Fibroblast of lung (primary cell): ENCODE measurements at places on chromosomes 2 and 18. TPM values are rescaled to one million over a fixed set of nuclear protein-coding genes. Genes with fewer than 3 reads are reported as not detected.

DNA sequence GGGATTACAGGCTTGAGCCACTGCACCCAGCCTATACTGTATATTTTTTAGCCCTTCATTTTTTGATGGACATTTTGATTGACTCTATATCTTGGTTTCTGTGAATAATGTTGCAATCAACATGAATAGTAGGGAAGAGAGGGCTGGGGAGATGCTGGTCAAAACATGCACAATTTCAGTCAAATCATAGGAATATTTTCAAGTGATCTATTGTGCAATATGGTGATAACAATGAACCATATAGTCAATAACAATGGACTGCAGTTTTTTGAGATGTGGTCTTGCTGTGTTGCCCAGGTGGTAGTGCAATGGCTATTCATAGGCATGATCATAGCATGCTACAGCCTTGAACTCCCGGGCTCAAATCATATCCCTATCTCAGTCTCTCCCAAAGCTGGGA lies 264.7 kb upstream of the TMEFF2 start:
- H3K36me3 ChIP-seq = no peaks in the 10 kb centered on the region
- H3K27ac ChIP-seq = no peak overlapping the region
- H3K4me1 ChIP-seq = no peaks in the 10 kb centered on the region

- H3K36me3 ChIP-seq = no peaks in the 10 kb centered on the region
- H3K4me3 ChIP-seq = no peak overlapping the region
- no peaks in the 10 kb centered on the region for H3K27me3 ChIP-seq
- no peaks in the 10 kb centered on the region for H3K4me1 ChIP-seq
Observed at GRCh38 chr2:2021995-2022394, 277.7 kb upstream of the PXDN start.

GRCh38 chr18:43620936-43621335 lies 343.6 kb upstream of the SYT4 start:
- H3K27ac ChIP-seq = no peak overlapping the region
- no peaks in the 10 kb centered on the region for H3K4me1 ChIP-seq
- DNase-seq = peak; percentile 16
- H3K27me3 ChIP-seq = no peaks in the 10 kb centered on the region
- no peak overlapping the region for H3K4me3 ChIP-seq

The FMNL2 gene
- total RNA-seq = 25.4 and 30.2 TPM in 2 replicates

- H3K27ac ChIP-seq = no peak overlapping the region
- no peaks in the 10 kb centered on the region for H3K36me3 ChIP-seq
- no peaks in the 10 kb centered on the region for H3K27me3 ChIP-seq
- no peak overlapping the region for H3K4me3 ChIP-seq
- no peaks in the 10 kb centered on the region for H3K4me1 ChIP-seq
Observed at GRCh38 chr2:33509908-33510585, 33.6 kb downstream of the RASGRP3 start.

DNA sequence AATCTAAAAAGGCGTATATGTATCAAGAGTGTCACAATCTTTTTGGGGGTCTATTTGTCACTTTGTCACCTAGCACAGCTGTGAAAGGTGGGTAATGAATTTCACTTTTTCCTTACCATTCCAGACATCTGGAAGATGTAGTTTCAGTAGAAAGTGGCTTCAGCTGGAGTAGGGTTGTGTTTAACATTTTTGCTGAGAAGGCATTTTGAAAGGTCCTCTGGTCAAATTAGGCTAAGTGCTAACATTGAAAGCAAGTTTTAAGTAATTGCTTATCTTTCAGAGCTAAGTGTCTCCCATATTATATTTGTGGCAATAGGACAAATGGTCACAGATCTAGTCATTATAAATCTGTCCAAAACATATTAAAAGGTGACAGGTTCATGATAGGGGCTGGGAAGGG lies 542.1 kb upstream of the SPHKAP start:
- DNase-seq = no peak
- H3K4me1 ChIP-seq = no peaks in the 10 kb centered on the region
- H3K27ac ChIP-seq = no peak overlapping the region

- H3K4me1 ChIP-seq = peaks cover 2% of the 10 kb centered on the region
- no peak overlapping the region for H3K4me3 ChIP-seq
- H3K27ac ChIP-seq = no peak overlapping the region
- no peaks in the 10 kb centered on the region for H3K27me3 ChIP-seq
- peak; percentile 70 for DNase-seq
- H3K36me3 ChIP-seq = no peaks in the 10 kb centered on the region
Observed at GRCh38 chr2:85811180-85812093, 57.6 kb downstream of the ATOH8 start.

- no peaks in the 10 kb centered on the region for H3K27me3 ChIP-seq
- H3K4me1 ChIP-seq = no peaks in the 10 kb centered on the region
- peak; percentile 95 for DNase-seq
- H3K36me3 ChIP-seq = no peaks in the 10 kb centered on the region
Observed at GRCh38 chr2:159497256-159497655, 119.1 kb downstream of the BAZ2B start.

DNA sequence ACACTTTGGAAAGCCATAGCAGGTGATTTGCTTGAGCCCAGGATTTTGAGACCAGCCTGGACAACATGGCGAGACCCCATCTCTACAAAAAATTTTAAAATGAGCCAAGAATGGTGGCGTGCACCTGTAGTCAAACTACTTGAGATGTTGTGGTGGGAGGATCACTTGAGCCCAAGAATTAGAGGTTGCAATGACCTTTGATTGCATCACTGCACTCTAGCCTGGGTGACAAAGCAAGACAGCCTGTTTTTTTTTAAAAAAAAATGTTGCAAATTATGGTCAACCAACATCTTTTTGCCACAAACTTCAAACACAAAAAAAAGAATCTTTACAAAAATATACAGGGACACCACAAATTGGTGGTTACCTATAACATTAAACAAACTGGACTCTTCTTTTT lies 40.3 kb downstream of the MEX3C start:
- DNase-seq = no peak
- no peaks in the 10 kb centered on the region for H3K36me3 ChIP-seq
- no peak overlapping the region for H3K4me3 ChIP-seq

DNA sequence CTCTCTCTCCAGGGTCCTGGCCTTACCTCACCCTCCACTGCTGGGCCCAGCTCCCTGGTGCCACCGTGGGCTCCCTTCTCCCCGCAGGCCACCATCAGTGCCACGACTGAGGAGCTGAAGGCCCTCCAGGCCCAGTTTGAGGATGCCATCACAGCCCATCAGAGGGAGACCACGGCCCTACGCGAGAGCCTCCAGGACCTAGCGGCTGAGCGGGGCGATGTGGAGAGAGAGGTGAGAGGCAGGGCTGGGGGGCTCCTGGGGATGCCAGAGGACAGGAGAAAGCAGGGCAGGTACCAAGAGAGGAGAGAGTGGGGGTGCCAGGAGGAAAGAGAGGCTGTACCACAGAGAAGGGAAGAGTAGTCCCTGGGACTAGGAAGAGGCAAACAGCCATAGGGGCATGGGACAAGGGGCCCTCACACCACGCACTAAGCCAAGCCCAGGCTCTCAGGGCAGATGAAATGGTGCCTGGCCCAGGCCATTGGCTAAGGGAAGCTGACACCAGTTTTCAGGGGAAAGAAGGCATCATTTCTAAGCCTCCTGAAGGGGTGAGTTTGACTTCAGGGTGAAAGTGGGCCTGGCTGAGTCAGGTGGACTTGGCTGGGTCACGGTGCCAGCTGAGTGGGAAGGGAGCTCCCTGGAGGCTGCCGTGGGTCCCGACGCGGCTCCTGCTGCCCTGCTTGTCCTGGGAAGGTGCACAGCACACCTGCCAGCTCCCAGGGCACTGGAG lies 39.0 kb upstream of the SNED1 start:
- H3K27me3 ChIP-seq = peaks cover 11% of the 10 kb centered on the region
- no peaks in the 10 kb centered on the region for H3K36me3 ChIP-seq
- no peak for DNase-seq
- H3K4me3 ChIP-seq = no peak overlapping the region
- no peak overlapping the region for H3K27ac ChIP-seq

GRCh38 chr2:7973801-7974480 lies 707.9 kb upstream of the ID2 start:
- no peaks in the 10 kb centered on the region for H3K36me3 ChIP-seq
- H3K27ac ChIP-seq = no peak overlapping the region
- no peaks in the 10 kb centered on the region for H3K4me1 ChIP-seq

GRCh38 chr2:73736378-73736777 lies 767 bp downstream of the TPRKB start:
- H3K4me1 ChIP-seq = no peaks in the 10 kb centered on the region
- peaks cover 3% of the 10 kb centered on the region for H3K36me3 ChIP-seq
- peak overlapping the region; percentile 80 for H3K4me3 ChIP-seq
- no peak for DNase-seq

- H3K4me3 ChIP-seq = no peak overlapping the region
- no peak overlapping the region for H3K27ac ChIP-seq
- no peaks in the 10 kb centered on the region for H3K27me3 ChIP-seq
- H3K4me1 ChIP-seq = no peaks in the 10 kb centered on the region
- peak; percentile 25 for DNase-seq
Observed at GRCh38 chr2:178128836-178129630, 16.8 kb downstream of the RBM45 start.

DNA sequence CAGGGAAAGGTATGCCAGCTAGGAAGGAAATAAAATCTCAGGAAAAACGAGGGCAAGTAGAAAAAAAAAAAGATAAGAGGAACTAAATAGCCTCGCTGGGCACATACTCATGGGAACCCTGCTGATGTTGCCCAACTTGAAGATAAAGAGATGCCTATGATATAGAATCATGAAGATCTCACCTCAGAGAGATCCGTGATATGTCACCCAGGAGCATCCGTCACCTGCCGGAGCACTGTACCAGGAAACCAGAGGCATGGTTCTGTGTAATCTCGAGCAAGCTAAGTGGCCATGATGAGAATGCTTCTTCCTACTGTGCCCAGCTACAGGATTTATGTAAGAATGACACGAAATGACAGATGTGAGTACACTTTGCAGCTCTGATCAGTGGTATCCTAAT lies 40.0 kb downstream of the CYP1B1 start:
- no peak for DNase-seq
- H3K36me3 ChIP-seq = no peaks in the 10 kb centered on the region
- H3K4me3 ChIP-seq = no peak overlapping the region
- no peaks in the 10 kb centered on the region for H3K27me3 ChIP-seq
- H3K27ac ChIP-seq = no peak overlapping the region
- peaks cover 5% of the 10 kb centered on the region for H3K4me1 ChIP-seq

- H3K27me3 ChIP-seq = no peaks in the 10 kb centered on the region
- no peak overlapping the region for H3K4me3 ChIP-seq
- peaks cover 43% of the 10 kb centered on the region for H3K4me1 ChIP-seq
- peak overlapping the region; percentile 97 for H3K27ac ChIP-seq
- H3K36me3 ChIP-seq = no peaks in the 10 kb centered on the region
- peak; percentile 62 for DNase-seq
Observed at GRCh38 chr2:46848447-46848846, 67.2 kb downstream of the MCFD2 start.

The MIB1 gene
- total RNA-seq = 49.8 and 51.0 TPM in 2 replicates

DNA sequence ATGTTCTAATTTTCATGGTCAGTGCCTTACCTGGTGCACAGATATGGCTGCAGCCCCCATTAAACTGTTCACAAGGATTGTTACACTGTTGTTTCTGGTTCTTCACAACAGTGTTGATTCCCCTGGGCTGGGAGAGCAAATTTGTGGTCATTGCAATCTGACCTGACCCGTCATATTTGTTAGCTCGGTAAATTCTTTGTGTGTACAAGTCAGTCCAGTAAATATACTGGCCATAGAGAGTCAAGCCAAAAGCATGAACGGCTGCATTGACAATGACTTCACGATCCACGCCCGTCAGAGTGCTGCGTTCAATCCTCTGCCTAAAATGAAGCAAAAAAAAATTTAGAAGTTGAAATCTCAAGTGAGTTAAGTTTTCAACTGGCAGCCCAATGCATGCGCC lies 134.6 kb downstream of the DHRS9 start:
- no peak overlapping the region for H3K27ac ChIP-seq
- DNase-seq = no peak
- no peaks in the 10 kb centered on the region for H3K36me3 ChIP-seq
- H3K4me1 ChIP-seq = no peaks in the 10 kb centered on the region

GRCh38 chr2:3172265-3172935 lies 205.2 kb downstream of the EIPR1 start:
- DNase-seq = no peak
- no peak overlapping the region for H3K4me3 ChIP-seq
- H3K36me3 ChIP-seq = no peaks in the 10 kb centered on the region
- no peak overlapping the region for H3K27ac ChIP-seq

DNA sequence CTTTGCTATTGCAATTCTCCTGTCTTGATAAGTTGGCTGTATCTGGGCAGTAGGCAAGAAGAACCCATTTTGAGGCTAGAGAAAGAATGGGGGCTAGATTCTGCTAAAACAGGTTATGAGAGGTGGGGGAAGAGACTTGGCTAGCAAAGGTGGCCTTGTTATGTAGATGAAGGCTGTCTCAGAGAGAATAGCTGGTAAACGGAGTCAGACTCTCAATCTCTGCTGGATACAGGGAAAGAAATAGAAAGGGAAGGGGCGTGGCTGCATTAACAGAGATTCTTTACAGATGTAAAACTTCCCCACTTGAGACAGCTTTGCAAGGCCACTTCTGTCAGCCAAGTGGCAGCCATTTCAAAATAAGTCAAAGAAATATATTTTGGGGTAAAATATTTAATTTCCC lies 38.1 kb upstream of the ARHGAP25 start:
- H3K27ac ChIP-seq = no peak overlapping the region
- no peak overlapping the region for H3K4me3 ChIP-seq
- DNase-seq = no peak
- no peaks in the 10 kb centered on the region for H3K4me1 ChIP-seq
- peaks cover 3% of the 10 kb centered on the region for H3K27me3 ChIP-seq

The SERPINB12 gene
- not detected in 2 replicates for total RNA-seq

DNA sequence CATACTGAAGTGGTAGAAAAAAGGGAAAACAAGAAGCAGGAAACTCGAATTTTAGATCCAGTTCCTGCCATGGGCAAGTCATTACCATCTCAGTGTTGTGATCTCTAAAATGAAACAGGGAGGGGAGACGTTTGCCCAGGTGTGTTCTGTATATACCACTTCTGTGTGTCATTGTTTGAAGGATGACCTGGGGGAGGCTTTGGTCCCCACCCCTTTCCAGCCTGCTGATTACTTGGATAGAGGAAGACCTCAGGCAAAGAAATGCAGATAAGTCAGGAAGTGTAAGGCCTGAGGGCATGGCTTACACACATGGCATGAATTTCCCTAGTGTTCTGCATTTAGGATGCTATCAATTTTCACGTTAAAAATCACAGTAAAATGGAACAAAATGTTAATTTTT lies 205.2 kb upstream of the CXCR4 start:
- H3K27me3 ChIP-seq = no peaks in the 10 kb centered on the region
- H3K4me3 ChIP-seq = no peak overlapping the region
- no peaks in the 10 kb centered on the region for H3K4me1 ChIP-seq
- no peak overlapping the region for H3K27ac ChIP-seq
- H3K36me3 ChIP-seq = no peaks in the 10 kb centered on the region

The SERPINB10 gene
- not detected in 2 replicates for total RNA-seq

The SOWAHC gene
- 7.1 and 10.3 TPM in 2 replicates for total RNA-seq

DNA sequence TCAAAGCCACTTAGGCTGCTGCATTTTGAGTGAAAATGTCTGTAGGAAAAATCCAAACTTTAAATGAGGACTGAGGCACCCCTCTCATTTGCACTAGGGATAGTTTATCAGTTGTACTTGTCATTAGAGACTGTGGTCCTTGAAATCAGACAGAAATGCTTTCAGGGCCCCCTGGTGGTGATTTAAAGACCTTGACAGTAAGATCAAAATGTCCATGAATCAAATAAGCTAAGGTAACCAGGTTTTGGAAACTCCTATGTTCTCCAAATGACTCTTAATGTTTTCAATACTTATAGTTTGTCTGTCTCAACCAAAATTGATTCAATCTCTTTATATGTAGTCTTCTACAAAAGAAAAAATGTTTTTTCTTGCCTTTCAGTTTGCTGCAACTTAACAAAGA lies 28.8 kb upstream of the DDX18 start:
- no peak overlapping the region for H3K27ac ChIP-seq
- H3K4me1 ChIP-seq = no peaks in the 10 kb centered on the region
- no peaks in the 10 kb centered on the region for H3K27me3 ChIP-seq
- H3K4me3 ChIP-seq = no peak overlapping the region
- DNase-seq = peak; percentile 53
- no peaks in the 10 kb centered on the region for H3K36me3 ChIP-seq
